Psoas muscle (tissue), 8 donors: ENCODE measurements at places on chromosomes 1 and 21.

DNA sequence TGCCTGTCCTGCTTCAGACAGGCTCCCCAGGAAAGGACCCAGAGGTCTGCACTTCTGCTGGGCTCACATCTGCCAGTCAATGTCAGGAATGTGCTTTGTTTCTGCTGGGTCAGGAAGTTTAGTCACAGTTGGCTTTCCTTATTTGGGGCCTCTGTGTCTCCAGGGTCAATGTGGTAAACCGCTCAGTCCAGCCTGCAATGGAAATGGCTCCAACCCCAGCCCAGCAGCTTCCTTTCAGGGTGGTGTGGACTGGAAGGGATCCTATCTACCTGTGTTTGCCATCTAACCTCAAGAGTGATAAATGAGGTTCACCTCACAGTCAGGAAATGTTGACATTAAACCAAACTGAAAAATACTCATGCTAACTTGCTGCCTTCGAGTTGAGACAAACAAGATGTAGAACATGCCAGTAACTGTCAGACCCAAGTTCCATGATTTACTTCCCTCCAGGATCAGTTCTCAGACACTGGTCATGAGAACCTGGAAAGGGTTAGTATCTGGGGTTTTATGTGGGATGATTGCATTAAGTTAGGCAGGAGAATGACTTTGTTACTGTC, 20.3 kb downstream of the ENO1 start:
- no peak for DNase-seq

- no peak for DNase-seq
Observed at GRCh38 chr21:17003258-17003615, 509.6 kb upstream of the CXADR start.

DNA sequence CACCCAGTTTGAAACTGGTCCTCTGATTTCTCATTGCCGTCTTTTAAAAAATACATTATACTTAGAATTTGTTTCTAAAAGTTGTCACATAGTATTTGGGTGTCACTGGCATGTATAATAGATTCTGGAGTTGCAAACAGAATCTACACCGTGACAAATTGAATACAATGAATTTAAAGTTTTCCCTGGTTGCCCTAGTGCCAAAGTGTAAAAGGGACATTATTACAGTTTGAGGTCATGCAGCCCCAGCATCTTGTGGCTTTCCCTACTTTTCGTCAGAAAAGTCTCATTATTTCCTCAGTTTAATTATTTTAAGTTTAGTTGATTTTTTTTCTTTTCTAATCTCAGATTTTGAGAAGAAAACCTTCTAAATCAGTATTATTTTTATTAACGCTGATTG, 155.9 kb downstream of the DISP1 start:
- no peak for DNase-seq

GRCh38 chr1:37306461-37306860, 167.9 kb upstream of the ZC3H12A start:
- no peak for DNase-seq

GRCh38 chr1:211378844-211379243, 52.2 kb downstream of the TRAF5 start:
- DNase-seq, result no peak

DNA sequence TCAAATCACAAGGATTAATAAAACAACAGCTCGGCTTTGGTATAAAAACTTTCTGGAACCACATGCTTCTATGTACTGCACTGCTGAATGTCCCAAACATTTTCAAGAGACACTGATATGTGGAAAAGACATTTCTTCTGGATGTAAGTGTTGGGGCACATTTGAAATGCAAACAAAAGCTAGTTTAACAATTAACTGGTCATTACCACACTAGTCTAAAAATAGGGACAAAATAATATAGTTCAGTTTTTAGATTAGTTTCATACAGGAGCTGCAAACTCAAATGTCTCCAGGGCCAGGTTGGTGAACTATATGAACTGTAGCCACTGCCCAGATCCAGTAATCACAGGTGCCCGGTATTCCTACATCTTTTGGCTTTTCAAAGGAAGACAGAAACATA, 3.2 kb downstream of the IL23R start:
- DNase-seq, result no peak

DNA sequence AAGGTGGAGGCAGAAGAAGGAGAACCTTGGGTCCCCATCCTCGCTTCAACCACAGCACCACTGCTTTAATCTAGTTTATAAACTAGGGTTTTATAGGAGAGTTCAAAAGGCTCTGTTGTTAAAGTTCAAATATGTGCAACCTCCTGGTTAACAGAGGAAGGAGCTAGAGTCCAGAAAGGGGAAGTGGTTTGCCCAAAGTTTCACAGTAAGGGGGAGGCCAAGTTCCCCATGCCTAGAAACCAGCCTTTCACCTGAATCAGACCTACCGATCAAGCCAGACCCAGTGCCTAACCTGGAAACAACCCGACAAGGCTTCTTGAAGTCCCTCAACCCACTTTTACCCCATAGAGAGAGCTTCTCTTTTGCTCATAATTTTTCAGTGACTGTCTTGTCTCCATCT, 106.5 kb downstream of the PLPP3 start:
- no peak for DNase-seq

GRCh38 chr1:75171876-75172275, 37.7 kb downstream of the LHX8 start:
- no peak for DNase-seq

DNA sequence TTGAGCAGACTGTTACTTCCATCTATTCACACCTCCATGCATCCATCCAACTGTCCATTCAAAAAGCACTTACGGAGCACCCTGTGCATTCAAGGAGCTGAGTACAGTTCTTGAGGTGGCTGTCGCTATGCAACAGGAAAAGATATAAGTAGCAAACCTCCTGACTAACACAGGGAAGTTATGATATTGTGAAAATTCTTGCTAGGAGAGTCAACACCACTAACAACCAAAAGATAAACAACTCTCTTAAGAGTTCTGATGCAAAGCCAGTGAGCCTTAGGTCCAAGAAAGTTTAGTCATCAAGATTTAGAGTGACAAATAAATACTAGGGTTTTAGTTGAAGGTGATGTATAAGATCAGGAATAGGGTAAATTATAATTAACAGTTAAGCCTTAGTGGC, 44.5 kb upstream of the TRIM45 start:
- no peak for DNase-seq

DNA sequence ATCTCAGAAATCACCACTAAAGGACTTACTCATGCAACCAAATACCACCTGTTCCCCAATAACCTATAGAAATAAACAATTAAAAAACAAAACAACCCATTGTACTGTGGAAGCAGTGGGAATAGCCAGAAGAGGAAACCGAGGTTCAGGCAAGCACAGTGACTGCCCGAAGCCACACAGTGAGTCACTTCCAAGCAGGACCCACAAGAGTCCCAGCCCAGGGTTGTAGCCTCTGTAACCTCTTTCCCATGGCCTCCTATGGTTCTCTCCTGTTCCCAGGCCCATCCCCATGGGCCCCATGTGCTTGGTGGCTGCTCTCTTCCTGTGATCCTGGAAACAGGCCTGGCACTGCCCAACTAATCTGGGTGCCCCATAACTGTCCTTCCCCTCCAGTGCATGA, 29.0 kb upstream of the HTR1D start:
- DNase-seq, result no peak

- DNase-seq, result no peak
Observed at GRCh38 chr1:150692720-150693119, 4.2 kb downstream of the GOLPH3L start.

GRCh38 chr21:25857308-25858074, 122.7 kb downstream of the GABPA start:
- DNase-seq, result no peak

- no peak for DNase-seq
Observed at GRCh38 chr1:159983681-159984080, 29.6 kb upstream of the SLAMF9 start.

- no peak for DNase-seq
Observed at GRCh38 chr1:7884757-7885156, 31.9 kb upstream of the UTS2 start.

DNA sequence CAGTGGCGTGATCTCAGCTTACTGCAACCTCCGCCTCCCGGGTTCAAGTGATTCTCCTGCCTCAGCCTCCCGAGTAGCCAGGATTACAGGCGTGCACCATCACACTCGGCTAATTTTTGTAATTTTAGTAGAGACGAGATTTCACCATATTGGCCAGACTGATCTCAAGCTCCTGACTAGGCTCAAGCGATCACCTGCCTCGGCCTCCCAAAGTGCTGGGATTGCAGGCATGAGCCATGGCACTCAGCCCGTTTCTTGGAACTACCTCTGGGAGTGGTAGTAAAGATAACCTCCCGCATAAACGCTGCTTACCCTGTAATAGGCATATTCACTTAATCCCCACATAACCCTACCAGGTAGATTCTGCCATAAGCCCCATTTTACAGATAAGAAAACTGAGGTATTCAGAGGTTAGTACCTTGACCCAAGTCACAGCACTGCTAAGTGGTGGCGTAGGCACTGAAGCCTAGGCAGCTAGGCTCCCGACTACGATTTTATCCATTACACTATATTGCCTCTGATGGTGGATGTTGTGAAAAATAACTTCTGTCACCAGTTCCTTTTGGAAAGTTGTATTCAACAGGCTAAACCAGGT, 143.8 kb downstream of the SDCCAG8 start:
- no peak for DNase-seq

- peak; percentile 6 for DNase-seq
Observed at GRCh38 chr1:2610036-2610959, 22.5 kb downstream of the MMEL1 start.

GRCh38 chr1:223352944-223353343, 11.0 kb downstream of the SUSD4 start:
- DNase-seq, result no peak

GRCh38 chr1:181595234-181595633, 111.9 kb downstream of the CACNA1E start:
- no peak for DNase-seq

- no peak for DNase-seq
Observed at GRCh38 chr1:53665996-53666395, 73.0 kb downstream of the GLIS1 start.

GRCh38 chr1:96039910-96040309, 681.7 kb upstream of the PTBP2 start:
- DNase-seq, result no peak

- no peak for DNase-seq
Observed at GRCh38 chr1:236907205-236907604, 97.0 kb downstream of the MT1HL1 start.

GRCh38 chr1:109242387-109242786, 7.0 kb upstream of the CELSR2 start:
- DNase-seq, result no peak

DNA sequence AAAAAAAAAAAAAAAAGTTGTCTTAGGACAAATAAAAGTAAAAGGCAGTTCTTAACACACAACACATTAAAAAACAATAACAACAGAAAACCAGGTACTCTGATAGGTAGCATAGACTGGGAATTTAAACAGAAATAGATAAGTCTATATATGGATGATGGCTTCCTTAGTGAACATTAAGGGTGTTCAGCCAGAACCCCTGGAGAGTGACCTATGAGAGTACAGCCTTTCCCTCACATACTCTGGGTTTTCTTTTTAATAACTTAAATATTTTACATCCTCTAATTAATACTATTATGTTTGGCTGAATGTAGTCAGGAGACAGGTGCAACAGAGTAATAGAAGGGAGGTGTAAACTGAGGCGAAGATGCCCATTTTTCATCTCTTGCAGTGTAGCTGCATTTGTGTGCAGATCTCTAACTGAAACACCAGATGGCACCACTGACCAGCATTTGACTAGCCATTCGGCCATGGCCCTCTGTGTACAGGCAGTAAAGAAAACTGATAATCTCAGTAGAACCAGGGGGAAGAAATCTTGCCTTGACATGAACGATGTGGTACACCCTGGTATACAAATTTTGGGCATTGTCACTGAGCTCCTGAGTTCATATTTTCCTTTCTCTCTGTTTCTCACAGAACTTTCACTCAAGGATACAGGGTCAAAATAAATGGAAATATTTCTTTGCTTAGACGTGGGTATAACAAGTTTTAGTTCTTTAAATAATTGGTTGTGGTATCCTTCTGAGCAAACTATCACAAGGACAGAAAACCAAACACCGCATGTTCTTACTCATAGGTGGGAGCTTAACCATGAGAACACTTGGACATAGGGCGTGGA, 7.6 kb downstream of the TTF2 start:
- DNase-seq, result peak; percentile 37

- DNase-seq, result peak; percentile 87
Observed at GRCh38 chr1:8343464-8344001, 25.6 kb downstream of the SLC45A1 start.

- no peak for DNase-seq
Observed at GRCh38 chr1:151159373-151159772, 2.9 kb downstream of the TNFAIP8L2 start.

- no peak for DNase-seq
Observed at GRCh38 chr21:42724226-42724920, 71.0 kb downstream of the PDE9A start.

DNA sequence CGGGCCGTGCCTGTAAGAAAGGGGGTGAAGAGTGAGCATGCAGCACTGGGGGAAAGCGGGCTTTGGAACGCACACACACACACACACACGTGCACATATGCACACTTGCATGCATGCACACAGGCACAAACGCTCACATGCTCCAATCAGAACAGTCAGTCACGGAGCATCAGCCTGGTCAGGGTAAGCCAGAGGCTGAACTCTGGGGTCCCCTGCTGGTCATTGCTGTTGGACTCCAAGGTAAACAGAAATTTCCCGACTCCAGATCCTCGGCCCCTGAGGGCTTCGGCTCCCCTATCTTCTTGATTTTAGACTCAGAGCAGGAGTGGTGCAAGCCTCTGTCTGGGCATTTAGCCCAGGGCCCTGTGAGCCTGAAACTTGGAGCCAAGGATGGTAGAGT, 54.2 kb downstream of the SYT2 start:
- DNase-seq, result no peak

- no peak for DNase-seq
Observed at GRCh38 chr1:3494321-3495308, 40.1 kb downstream of the ARHGEF16 start.

DNA sequence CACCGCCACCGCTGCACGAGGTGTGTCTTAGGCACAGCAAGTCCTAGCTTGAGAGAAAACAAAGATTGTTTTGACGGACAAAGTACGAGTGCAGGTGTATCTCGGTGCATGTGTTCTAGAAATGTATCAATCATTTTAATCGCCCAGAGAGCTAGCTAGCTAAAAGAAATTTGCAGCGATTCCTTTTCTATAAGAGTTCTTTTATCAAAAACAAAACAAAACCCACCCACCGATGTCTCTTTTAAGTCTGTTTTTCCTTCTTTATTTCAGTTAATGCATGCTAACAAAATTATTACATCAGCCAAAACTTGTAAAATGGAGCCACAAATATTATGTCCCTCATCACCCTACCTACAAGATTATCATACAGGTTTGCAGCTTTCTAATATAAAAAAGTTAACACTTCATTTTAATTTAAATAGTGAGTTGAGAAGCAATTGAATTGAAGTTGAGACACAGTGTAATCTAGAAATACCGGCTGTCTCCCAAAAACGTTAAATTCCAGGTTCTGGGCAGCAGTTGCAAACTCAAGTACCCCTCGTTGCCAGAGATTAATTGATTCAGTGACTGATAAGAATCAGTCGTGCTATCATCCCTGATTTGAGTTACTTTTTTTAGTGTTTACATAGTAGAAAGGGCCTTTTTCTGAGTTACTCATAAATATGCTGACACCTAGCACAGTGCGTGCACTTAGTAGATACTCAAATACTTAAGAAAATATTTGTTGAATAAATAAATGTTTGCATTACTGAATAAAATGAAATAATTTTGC, 1.5 kb upstream of the SYDE2 start:
- DNase-seq, result no peak

GRCh38 chr1:209621286-209621685, 30.9 kb downstream of the LAMB3 start:
- no peak for DNase-seq
